ENCODE measurements at places on chromosomes 1 and 21.

DNA sequence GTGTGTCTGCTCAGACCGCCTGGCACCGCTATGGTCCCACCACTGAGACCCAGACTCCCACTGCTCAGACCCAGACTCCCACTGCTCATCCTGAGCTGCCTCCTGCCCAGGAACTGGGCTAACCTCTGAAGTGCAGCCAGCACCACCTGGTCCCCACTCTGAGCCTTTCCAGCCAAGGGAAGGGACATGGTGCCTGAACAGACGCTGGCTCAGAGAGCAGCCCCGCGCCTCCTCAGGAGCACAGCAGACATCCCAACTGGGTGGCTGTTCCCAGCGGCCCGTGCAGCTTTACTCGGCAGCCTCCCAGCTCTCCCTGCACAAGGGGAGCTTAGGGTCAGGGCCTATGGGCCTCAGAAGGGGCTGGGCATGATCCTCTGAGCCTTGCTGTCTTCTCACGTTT lies 27.8 kb upstream of the CNTN2 start:
- DNase-seq = no peak

GRCh38 chr1:199780948-199781670 lies 246.4 kb upstream of the NR5A2 start:
- DNase-seq = no peak

DNA sequence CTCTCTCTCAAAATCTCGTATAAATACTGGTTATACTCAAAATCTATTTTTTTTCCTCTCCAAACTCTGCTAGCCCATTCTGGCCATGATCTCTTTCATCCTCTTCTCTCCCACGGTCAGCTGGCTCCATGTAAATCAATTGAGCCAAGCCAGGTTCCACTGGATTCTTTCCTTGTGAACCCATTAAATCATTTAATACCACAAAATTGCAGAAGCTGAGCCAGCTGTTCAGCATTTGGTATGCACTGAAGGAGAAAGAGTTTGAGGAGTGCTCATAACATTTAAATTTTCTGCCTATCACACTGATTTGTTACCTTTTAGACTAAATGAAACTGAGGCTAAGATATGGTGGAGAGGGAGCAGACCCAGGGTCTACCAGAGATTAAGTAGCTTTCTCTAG lies 29.1 kb upstream of the TADA1 start:
- DNase-seq = no peak

DNA sequence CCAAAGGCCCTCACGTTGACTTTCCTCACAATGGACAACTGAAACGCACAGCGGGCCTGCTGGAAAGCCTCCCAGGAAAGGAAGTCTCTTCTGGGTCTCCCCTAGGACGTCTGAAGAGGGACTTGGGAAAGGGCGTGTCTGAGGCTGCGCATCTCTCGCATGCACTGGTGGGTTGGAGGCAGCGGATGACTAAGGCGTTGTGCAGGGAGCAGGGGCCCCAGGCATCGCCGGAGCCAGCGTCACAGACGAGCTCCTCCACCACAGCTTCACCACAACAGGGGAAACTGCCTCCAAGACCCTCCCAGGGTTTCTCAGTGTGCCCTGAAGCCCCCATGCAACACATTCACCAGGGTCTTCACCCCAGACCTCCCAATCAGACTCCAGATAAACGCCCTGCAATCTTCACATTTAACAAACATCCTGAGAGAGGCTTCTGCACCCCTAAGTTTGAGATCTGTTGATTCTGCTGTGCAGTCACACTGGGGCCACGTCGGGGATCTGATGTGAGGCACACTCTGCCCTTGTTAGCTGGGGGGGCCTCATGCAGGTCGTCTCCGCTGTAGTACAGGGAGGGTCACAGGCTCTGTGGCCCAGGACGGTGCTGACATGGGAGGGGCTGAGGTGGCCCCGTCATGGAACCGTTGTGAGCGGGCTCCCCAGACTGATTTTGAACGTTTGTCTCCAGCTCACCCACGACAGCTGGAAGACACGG lies 7.0 kb upstream of the TFF1 start:
- DNase-seq = no peak

DNA sequence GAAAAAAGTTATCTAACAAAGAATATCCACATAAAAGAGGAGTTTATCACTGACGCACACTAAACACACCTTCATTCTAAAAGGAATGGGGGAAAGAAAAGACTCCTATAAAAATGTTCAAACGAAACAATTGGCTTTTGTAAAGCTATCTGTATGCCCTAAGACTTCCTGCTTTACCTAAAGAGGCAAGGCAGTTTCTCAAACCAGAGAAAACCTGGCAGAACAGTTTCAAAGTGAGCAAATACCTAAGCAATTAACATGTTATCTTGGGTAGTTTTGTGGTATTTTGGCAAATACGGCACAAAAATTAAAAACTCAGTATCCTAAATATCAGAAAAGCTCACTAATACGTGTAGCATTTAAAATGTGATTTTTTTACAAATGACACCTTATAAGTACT lies 1.9 kb downstream of the PUM1 start:
- no peak for DNase-seq
